ENCODE measurements at places on chromosomes 7 and 10.

GRCh38 chr10:43403911-43404703 lies 4.9 kb downstream of the HNRNPF start:
- DNase-seq = peak; percentile 29

- peak; percentile 10 for DNase-seq
Measured at GRCh38 chr7:585229-585711, 65.6 kb upstream of the PDGFA start.

- DNase-seq = peak; percentile 56
Measured at GRCh38 chr7:23242321-23242720, 4.3 kb upstream of the GPNMB start.

GRCh38 chr7:101882595-101883564 lies 65.5 kb downstream of the CUX1 start:
- peak; percentile 100 for DNase-seq

GRCh38 chr10:74669210-74669609 lies 157.2 kb upstream of the KAT6B start:
- no peak for DNase-seq

DNA sequence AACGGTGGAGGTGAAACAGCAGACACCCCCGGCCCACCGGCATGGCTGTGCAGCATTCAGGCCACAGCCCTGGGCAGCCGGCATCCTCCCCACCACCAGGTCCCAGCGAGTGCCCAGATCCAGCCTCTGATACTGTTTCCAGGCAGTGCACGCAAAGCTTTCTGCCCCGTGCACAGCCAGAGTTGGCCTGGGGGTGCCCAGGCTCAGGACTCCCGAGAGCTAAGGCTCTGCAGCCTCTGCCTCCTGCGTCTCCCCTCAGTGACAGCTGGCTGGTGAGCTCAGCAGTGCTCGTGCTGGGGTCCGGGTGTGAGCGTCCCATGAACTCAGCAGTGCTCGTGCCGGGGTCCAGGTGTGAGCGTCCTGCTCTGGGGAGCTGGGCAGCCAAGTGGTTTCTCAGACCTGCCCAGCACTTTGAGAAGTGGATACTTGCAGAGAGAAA lies 65.4 kb downstream of the CFAP46 start:
- no peak for DNase-seq

- DNase-seq = peak; percentile 42
Measured at GRCh38 chr7:129951226-129952085, 1.3 kb downstream of the UBE2H start.

DNA sequence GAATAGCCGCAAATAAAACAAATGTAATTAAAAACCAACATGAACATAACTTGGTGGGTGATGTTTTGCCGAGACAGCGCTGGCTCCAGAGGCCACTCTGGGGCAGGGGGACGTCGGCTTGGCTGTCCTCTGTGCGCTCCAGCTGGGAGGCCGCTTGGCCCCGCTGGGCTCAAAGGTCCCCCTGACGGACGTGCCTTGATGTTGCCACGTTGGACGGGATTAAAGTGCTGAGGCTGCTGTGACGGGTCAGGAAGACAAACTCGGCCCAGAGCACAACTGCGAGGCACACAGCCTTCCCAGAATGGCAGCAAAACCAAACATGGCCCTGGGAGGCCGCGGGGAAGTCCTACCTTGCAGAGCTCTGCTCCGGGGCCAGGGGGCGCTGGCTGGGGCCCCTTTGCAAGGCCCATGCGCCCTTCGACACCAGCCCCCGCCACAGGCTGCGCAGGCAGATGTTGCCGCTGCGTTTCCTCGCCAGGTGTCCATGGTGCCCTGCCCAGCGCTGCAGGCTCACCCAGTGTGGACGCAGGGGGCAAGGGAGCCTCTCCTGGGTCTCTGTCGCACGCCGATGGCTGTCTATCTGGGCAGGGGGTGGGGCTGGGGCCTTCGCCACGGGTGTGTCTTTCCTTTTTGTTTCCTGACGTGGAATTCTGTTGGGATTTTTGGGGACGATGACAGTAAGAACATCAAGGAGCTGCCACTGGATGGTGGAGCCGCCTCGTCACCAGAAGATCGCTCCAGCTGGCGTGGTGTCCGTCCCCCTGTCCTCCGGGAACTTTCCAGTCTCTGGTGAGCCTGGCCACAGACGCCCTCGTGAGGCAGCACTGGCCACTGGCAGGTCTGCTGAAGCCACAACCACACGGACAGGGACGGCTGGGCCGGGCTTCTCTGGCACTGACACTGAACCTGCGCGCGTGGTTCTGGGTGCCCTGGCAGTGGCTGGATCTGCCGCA lies 99.6 kb upstream of the DIP2C start:
- peak; percentile 92 for DNase-seq

GRCh38 chr7:33762911-33763306 lies 142.4 kb upstream of the BMPER start:
- DNase-seq = no peak

DNA sequence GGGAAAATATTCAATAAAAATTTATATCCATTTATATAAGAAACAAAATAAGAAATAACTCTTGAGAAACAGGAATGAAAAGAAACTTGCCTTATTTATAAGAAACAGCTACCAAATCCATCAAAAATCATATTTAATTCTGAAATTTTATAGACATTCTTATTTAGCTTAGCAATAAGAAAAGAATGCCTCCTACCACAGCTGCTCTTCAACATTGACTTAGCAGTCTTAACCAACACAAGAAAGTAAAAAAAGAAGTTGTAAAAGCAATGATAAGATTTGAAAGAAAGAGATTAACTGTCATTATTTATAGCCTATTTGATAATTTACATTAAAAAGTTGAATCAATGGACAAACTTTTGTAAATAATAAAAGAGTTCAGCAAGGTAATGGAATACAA lies 212.8 kb downstream of the ZNF365 start:
- DNase-seq = peak; percentile 33

DNA sequence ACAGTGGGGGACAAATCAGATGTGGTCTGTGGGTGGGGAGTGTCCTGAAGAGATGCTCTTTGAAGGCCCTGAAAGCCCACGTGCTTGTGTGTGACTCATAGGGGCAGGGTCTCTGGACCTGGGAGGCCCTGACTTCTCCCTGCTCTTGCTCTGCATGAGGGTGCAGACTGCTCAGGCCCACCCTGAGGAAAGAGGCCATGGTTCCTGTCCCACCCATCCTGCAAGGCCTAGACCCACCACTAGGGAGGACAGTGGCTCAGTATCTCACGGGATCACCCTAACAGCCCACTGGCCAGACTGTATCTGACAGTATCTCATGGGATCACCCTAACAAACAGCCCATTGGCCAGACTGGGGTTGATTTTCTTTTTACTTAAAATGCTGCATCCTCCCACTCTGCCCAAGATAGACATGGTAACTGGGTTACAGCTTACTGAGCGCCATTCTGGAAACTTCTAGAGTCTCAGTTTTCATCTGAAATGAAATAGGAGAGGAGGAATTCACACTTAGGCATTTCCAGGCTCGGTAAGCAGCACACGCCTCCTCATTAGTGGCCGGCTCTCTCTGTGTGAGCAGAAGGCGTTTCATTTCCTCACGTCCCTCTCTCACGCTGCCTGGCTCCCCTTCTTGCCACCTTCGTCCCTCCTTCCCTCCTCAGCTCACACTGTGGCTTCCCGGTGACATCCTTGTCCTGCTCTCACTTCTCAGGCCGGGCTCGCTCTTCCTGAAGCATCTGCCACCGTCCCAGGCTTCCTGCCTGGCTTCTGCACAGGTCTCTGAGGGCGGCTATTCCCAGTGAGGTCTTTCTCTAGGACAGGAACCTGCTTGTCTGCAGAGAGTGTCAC lies 242.6 kb downstream of the GLRX3 start:
- no peak for DNase-seq

GRCh38 chr7:28732071-28732869 lies 225.9 kb downstream of the TRIL start:
- peak; percentile 88 for DNase-seq

- DNase-seq = peak; percentile 23
Measured at GRCh38 chr7:158495786-158496185, 91.8 kb downstream of the PTPRN2 start.

DNA sequence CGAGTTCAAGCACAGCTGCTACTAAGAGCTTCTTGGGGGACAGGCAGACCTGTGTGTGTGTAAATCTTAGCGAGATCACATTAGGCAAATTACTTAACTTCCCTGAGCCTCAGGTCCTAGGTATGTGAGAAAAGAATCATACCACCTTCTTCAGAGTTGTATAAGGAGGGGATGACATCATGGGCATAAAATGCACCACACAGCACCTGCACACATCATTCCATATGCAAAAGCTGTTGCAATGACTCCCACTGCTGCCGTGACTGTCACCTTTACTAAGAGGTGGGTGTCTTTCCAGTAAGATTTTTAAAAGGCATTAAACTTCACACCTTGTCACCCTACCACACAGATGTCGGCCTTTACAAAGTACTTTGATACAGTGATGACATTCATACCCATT lies 146.0 kb downstream of the FANK1 start:
- DNase-seq = no peak

- no peak for DNase-seq
Measured at GRCh38 chr10:84447701-84448400, 119.5 kb downstream of the CCSER2 start.

DNA sequence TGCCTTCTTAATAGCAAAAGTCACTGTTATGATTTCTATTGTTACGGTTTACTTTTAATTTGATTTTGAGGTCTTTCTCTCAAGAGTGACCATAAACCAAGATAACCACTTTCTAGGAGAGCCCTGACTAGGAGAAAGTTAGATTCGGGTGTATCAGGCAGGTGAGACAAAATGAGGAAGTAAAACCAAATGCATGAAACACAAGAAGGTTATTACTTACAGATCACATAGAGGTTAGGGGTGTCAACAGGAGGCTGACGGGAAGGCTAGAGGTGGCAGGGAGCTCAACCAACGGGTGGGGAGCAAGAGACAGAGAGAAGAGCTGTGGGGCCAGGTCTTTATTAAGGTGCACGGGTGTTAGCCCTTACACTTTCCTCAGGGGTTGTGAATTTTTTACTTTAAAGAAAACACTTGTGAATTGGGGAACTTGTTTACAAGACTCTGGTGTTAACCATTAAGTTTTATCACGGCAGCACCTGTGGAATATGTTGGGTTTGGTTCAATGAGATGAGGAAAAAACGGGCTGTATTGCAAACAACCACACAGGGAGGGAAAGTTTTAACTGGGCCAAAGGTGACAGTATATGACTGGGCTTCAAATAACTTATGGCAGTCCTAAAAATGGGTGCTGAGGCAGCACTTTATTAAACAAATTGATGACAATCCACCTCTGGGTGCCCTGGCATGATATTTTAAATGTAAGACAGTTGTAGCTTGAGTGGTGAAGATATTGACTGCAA lies 154.9 kb downstream of the SDHAF3 start:
- DNase-seq = no peak

DNA sequence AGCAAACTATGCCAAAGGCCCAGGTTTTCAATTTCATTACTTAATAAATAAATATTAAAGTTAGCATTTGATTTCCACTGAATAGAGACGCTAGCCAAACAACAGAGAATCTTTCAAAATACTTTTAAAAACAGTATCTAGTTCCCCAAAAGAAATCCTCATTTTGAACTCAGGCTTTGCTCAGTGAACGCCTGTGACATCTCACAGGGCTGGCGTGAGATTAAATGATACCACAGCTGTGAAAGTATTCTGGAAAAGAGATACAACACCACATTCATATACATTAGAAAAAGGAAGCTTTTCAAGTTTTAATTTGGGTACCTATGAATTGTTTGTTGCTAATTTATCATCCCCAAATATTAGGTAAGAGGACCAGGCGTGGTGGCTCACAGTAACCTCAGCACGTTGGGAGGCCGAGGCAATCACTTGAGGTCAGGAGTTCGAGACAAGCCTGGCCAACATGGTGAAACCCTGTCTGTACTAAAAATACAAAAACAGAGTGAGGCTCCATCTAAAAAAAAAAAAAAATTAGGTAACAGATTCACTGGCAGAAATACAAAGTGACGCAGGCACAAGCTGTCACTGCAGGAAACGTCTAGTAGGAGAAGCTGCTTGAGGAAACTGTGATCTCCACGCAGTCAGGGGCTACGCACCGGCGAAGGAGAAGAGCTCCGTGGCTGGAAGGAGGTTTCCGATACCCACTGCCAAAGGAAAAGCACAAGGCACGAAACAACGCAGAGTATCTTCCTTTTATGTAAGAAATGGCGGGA lies 50.0 kb downstream of the AMZ1 start:
- DNase-seq = no peak

GRCh38 chr10:130453721-130454542 lies 317.7 kb downstream of the GLRX3 start:
- no peak for DNase-seq

DNA sequence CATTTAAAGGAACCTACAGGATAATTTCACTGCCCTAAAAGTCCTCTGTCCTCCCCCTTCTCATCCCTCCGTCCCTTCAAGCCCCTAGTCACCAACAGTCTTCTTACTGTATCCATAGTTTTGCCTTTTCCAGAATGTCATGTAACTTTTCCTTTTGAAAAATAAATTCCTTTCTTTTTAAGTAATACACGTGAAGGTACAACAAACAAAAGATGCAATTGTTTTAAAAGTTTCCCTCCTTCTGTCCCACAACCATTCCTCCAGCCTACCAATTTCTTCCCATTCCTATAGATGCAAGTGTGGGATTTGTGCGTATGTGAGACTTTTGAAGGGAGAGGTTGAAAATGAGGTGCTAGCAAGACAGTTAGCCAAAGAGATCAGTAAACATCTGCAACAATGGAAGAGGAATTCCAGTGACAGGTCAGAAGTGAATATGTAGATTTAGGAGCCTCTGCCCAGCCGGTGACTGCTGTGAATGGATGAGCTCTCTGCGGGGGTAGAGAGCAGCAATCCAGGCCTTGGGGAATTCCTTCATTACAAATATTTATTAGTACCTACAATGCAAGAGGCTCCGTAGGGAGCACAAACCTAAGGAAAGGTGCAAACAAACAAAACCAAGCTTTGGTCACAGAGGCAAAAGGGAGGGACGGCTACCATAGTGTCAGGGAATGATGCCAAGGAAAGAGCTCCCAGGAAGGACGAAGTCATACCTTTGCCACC lies 243.6 kb downstream of the SKIDA1 start:
- no peak for DNase-seq

GRCh38 chr7:30931161-30931928 lies 19.7 kb downstream of the AQP1 start:
- peak; percentile 70 for DNase-seq

GRCh38 chr7:129187681-129188371 lies 607 bp upstream of the SMO start:
- no peak for DNase-seq

DNA sequence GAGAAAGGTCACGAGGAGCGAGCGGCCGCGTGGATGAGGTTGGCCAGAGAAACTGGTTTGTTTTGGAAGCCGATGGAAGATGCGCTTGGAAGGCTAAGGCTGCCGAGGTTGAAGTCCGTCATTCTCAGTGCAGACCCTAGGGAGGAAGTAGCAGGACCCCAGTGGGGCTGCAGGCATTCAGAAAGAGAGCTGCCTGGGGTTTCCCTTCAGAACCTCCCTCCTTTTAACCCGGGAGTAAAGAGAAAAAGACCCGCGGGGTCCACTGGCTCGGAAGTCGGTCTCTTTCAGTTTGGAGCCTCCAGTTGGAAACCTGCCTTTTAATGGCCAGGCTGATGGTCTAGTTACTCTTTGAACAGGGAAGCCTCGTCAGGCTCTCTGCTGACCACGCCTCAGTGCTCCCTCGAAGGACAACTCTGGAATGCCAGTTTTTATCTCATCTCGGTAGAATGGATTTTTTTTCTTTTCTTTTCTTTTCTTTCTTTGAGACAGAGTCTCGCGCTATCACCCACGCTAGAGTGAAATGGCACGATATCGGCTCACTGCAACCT lies 188.6 kb downstream of the CUX1 start:
- DNase-seq = no peak

- DNase-seq = peak; percentile 16
Measured at GRCh38 chr7:30476459-30477145, 2.0 kb downstream of the NOD1 start.
